Renal pelvis (tissue), 12 donors: ENCODE measurements at places on chromosomes 3 and 15. TPM values are rescaled to one million over a fixed set of nuclear protein-coding genes. Genes with fewer than 3 reads are reported as not detected.

DNA sequence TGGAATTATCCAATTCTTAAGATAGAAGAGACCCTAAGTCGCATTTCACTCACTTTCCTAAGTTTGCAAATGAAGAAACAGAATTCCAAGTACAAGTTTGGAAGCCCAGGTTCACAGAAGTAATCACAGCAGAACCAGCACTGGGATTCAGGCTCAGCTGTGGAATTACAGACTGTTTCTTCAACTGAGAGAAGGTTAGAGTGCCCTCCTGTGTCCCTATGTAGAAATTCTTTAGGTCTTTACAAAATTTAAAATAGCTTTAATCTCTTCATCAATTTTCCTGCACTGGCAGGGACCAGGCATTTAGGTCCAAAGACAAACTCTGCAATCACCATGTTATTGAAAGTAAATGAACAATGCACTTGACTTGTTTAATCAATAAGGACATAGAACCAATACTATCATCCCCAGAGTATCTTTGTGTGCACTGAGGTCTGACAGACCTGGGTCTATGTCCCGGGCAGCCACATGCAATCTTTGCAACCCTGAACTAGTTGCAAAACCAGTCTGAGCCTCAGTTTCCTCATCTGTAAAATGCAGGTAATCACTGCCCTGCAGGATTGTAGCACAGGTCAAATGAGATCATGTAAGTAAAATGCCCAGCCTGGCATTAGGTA is 96.3 kb upstream of the ZBED2 start:
- DNase-seq = no peak

GRCh38 chr3:190883973-190884832 is 21.7 kb upstream of the GMNC start:
- DNase-seq = peak; percentile 54

DNA sequence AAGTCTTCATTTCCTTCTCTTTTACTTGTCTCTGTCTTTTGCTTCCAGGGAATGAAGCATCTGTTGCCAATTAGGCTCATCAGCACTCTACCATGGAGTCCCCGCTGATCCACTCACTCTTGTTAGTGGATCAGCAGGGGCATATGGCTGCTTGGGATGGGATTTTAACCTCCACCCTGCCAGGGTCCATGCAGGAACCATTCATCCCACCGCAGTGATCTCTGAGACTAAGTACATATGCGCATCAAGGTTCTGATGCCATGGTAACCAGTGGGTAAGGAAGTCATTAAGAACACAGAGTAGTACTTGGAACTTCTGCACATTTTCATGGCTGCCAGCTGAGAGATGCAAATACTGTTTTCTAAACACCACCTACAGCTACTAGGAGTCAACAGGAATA is 374.0 kb upstream of the ALCAM start:
- no peak for DNase-seq

GRCh38 chr3:139757448-139758030 is 79.8 kb upstream of the NMNAT3 start:
- no peak for DNase-seq

DNA sequence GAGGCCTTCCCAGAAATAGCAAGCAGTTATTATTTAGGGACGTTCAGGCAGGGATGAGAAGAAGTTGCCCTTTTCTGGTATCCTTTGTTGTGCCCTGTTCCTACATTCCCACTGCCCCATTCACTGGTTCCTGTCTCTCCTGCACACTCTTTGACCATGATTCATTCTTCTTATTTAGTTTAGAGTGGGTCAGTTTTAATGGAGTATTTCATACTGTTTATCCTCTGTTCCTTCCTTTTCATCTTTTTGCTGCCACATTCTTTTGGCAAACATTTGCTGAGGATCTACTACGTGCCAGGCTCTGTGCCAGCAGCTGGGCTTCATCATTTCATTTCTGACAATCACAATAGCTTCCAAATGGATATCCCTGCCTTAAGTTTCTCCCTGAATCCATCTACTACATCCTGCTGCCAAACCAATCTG is 11.8 kb upstream of the EID1 start:
- no peak for DNase-seq

GRCh38 chr3:30952786-30953185 is 58.3 kb upstream of the GADL1 start:
- no peak for DNase-seq

The SLCO2A1 gene
- 20.1 TPM for polyA plus RNA-seq

GRCh38 chr3:165903885-165904630 is 66.8 kb upstream of the BCHE start:
- DNase-seq = no peak

GRCh38 chr15:69398491-69398891 is 15.7 kb upstream of the KIF23 start:
- DNase-seq = no peak

DNA sequence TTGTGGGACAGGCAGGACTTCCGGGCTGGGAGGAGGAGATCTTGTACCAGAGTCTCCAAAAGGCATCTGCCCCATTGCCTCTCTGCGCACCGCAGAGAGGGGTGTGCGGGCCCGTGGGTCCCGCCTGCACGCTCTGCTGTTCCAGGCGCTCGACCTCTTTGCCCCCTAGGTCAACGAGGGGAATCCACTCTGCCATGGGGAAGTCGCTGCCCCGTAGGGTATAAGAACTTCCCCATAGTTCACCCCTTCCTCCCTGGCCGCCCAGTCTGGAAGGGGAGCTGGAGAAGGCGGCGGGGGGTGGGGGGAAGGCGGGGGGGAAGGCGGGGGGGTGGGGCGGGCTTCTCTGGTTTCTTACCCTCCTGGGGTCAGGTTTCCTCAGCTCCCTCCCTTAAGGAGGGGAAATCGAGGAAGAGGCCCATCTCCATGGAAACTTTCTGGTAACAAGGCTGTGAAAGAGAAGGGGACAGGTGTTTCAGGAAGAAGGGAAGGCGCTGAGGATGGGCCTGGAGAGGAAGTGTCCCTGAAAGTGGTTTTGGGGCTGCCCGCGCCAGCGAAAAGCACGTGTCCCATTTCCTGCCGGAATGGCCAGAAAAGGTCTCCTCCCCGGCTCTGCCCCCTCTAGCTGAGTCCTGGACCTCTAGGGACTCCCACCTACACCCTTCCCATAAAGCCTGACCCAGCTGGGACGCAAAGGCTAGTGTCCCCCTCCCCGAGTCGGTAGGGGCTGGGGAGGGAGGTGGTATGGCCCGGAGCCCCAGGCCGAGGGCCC is 27.5 kb downstream of the NR1I2 start:
- no peak for DNase-seq
